ENCODE measurements at places on chromosomes 1 and 21. TPM values are rescaled to one million over a fixed set of nuclear protein-coding genes. Genes with fewer than 3 reads are reported as not detected.

Gene ZBED6
- 47.0 TPM for total RNA-seq

Gene FAF1
- 52.2 TPM for total RNA-seq

Gene GART
- 85.8 TPM for total RNA-seq

Gene ZZZ3
- 77.1 TPM for total RNA-seq

Gene COL9A2
- total RNA-seq, result 0.36 TPM
